HEK293T (cell line): ENCODE measurements at places on chromosomes 4 and X.

DNA sequence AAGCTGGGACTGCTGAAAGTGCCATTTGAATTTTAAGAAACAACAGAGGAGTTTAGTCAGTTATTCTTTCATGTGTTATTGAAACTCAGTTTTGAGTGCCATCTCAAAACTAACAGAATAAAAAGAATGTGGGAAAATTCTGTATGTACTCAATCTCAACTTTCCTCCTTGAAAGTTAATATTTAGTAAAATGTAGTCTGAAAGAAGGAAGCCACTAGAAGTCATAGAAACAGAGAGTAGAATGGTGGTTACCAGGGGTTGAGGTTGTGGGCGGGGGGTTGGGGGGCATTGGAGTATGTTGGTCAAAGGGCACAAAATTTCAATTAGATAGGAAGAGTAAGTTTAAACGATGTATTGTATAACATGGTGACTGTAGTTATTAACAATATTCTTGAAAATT, 628.3 kb upstream of the MAGEB2 start:
- DNase-seq = no peak

DNA sequence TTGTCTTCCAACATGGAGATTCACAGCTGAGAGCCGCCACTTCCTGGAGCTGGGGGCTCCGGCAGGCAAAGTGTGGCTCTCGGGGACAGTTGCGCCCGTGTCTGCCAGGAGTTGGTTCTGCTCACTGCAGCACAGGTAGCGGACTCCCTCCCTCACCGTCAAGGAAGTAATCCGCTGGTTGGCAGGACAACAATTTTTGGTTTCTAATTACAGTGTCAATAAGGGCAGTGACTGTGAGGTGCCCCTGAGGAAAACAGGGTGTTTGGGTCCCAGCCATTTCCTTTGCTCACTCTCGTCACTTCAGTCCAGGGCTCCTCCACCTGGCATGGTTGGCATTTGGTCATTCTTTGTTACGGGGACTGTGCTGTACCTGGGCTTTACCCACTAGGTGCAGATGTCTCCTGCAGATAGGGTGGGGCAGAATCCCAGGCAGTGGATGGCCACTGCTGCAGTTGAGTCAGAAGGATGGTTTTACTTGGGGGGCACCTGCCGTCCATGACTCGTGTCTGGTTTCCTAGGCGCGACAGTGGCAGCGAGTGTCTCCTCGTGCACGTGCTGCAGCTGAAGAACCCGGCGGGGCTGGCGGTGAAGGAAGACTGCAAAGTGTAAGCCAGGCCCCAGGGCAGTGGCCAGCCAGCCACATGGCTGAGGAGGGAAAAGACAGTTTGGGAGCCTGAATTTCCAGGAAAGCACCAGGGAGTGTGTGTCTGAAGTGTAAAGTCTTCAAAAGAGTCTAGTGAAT, 32.1 kb upstream of the CLCN4 start:
- no peak for DNase-seq

DNA sequence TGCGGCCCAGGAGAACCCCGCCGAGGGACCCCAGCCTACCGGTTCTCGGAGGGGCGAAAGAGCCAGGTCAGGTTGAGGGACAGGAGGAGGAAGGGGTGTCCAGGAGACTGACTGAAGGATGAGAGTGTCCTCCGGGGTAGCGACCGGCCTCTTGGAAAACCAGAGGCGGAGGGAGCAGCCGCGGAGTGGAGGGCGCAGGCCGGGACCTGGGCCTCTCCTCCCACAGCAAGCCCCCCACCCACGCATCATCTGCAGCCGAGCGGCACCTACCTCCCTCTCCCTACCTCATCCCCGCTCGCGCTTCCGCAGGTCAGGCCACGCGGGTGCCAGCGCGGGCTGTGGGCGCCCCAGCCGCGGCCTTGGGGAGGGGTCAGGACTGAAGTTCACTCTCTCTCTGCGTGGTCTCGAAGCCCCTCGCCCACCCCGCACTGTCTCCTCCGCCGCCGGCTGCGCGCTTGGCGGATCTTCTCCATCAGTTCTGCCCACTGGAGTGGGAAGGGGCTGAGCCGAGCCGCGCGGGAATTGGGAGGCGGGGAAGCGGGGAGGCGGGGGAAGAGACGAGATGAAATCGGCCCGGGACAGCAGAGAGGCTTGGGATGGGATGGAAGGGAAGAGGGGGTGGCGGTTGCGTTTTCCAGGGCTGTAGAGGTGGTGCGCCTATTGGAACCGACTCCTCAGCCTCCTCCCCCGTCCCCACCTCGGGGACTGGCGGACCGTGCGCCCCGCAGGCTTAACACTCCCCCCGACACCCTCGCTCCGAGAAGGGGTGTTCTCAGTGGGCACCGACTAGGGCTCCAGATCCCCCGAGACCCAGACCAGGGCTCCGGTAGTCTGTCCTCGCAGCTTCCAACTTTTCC, 1.8 kb downstream of the NLGN4X start:
- no peak for DNase-seq

DNA sequence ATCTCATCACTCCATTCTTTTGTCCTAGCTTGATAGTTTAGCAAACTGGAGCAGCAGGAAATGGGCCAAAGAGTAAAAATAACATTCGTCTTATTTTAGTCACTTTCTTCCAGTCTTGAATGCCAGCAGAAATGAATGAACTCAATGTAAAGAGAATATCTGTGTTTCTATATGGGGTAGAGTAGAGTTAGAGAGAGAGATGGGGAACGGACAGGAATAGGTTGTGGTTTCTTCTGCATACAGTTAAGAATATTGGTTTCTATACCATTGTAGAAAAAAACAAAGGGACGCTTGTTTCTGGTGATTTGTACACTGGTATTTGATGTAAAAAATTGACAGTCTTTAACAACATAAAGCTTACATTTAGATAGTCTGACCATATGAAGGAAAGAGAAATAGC, 8.9 kb downstream of the GPR174 start:
- no peak for DNase-seq

- DNase-seq = no peak
Observed at GRCh38 chr4:95551653-95552052, 2.9 kb upstream of the UNC5C start.

GRCh38 chr4:17707671-17708070, 73.8 kb downstream of the FAM184B start:
- no peak for DNase-seq

GRCh38 chr4:153045111-153045982, 109.2 kb downstream of the FHDC1 start:
- DNase-seq = no peak

DNA sequence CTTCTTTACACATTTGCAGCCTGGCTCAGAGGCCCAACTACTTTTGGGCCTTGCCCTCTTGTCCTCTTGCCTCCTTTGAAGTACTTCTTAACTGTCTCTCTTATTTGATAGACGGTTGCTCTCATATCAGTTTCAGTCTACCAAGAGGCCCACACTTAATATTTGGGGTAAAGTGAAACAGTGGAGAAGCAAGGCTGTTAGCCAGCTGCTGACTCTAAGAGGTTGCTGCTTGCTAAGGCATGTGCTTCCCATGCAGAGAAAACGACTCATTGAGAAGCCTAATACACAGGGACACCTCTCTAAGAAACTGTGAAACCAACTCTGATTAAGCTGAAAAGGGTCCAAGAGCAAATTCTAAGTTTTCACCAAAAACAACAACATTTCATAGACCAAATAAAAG, 94.6 kb downstream of the PPP3CA start:
- no peak for DNase-seq

GRCh38 chr4:34566091-34566490, 1678.2 kb downstream of the ARAP2 start:
- no peak for DNase-seq

DNA sequence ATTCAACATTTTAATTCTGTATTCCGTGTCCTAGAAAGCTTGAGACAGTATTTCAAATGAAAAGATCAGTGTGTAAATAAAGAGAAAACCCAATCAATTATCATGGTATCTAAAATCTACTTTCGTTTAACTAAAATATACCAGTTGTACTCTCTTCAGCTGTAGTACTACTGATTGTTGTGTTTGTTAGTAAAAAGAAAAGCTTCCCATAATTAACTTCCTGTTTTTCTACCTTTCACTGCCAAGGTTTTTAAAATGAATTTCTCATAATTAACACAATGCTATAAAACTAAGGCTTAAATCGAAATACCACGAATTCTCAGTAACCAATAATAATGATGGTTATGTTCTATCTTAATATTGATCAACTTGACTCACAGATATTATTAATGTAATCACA, 37.4 kb downstream of the PPP3CA start:
- no peak for DNase-seq

- DNase-seq = no peak
Observed at GRCh38 chrX:97867266-97867665, 983.6 kb downstream of the RPA4 start.

DNA sequence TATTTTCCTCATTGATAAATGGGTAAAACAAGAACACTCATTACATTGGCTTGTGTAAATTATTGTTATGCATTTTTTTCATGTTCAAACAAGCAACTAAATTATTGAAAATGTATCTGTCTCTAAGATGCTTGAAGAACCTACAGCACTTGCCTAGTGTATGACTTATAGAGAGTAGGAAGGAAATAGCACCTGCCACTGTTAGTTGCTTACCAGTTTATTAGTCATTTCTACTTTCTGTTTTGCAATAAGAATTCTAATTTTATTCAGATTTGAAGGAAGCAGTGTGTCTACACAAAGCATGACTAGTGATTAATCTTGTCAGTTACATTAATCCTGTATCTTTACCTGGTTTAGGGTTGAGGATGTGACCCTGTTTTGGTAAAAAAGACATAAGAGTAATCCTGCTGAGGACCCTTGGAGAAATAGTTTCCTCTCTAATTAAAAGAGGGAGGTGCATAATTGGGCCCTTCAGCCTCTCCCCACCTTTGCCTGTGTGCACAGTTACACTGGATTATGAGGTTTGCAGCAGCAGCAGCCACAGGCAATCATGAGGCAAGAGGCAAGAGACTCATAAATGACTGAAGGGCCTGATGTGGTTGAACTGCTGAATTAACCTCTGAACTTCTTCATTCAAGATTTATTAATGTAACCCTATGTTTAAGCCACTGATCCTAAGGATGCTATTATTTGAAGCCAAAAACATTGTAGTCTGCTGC, 1202.1 kb downstream of the ADGRL3 start:
- no peak for DNase-seq

DNA sequence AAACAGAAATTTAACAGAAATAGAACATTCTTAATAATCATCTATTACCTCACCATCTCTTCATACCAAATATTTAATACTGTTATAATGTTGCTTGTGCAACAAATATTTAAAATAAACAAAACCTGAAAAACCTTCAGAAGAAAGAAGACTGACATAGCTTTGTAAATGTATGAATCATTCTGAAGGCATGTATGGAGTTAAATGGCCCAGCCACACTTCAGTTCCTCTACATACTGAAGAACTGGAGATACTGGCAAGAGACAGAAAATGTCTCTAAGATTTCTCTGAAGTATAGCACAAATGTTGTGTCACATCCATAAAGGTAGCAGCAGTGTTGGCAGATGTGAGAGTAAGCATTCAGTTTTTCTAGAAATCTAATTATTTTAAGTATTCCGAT, 275.3 kb upstream of the FGF13 start:
- DNase-seq = no peak

DNA sequence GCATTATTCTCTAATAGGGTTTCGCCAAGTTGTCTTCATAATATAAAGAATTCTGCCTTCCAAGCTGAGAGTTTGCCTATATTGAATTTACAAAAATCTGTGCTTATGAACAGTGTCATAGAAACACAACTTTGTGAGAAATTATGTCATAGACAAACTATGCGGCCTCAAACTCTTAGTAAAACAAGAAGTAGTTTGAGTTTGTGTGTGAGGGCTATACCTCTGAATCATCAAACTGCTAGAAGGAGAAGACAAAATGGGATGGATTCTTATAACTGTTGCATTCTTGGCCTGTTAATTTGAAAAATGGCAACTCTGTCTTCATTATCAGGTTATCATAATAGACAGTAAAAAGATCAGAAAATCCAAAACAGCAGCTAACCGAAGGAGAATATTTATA, 46.1 kb upstream of the NAP1L5 start:
- DNase-seq = no peak

DNA sequence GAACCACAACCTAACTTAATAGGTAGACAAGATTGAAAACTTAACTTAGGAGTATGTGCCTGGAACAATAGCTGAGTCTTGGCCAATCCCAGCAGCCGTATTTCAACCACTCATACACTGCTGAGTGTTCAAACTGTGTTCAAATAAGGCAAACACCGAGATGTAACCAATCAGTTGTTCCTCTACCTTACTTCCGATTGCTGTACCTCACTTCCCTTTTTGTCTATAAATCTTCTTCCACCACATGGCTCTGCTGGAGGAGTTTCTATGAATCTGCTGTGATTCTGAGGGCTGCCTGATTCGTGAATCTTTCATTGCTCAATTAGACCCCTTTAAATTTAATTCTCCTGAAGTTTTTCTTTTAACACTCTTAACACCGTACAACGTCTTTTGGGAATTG, 108.0 kb downstream of the ANAPC4 start:
- no peak for DNase-seq

DNA sequence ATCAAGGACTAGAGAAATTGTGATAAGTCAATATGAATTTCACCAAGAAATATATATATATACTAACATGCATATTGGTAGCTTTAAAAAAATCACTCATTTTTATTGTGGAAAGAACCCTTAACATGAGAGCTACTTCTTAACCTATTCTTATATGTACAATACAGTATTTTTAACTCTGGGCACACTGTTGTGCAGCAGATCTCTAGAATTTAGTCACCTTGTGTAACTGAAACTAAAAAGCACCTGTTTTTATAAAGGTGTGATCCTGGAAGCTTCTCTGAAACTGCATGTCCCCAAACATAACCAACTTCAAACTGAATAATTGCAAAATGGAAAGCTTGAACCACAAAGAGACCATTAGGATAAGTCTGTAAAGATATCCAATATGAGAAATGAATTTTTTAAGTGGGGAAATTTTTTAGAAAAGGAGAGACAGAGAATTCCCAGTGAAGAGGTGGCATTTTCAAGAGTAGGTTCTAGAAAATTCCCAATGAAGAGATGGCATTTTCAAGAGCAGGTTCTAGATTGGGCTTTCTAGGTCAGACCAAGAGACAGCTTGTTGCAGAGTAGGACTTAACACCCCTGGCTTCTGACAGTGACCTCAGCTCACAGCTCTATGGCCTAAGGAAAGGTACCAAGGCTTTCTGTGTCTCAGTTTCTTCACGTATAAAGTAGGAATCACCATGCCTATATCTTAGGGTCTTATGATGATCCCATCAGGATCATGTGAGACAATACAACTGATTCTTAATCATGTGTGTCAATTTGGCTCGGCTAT, 22.0 kb upstream of the PPARGC1A start:
- DNase-seq = no peak

GRCh38 chr4:73257651-73258435, 755 bp downstream of the ANKRD17 start:
- peak; percentile 31 for DNase-seq

GRCh38 chrX:123263747-123264146, 79.7 kb downstream of the GRIA3 start:
- no peak for DNase-seq
